Activated naive CD4-positive, alpha-beta T cell treated with anti-CD3 and anti-CD28 coated beads for 36 hours (primary cell): ENCODE measurements at places on chromosomes 2 and 18. TPM values are rescaled to one million over a fixed set of nuclear protein-coding genes. Genes with fewer than 3 reads are reported as not detected.
A peak's percentile ranks its signal among the peaks of the same experiment; 100 is the strongest.

The CRIM1 gene
- 3.3 TPM for total RNA-seq

The C2orf74 gene
- total RNA-seq = 12.6 TPM

GRCh38 chr2:37907501-37908225, 17.4 kb upstream of the RMDN2 start:
- DNase-seq = no peak
- no peaks in the 10 kb centered on the region for H3K4me1 ChIP-seq
- no peaks in the 10 kb centered on the region for H3K36me3 ChIP-seq
- no peak overlapping the region for H3K4me3 ChIP-seq

- no peaks in the 10 kb centered on the region for H3K36me3 ChIP-seq
- H3K27me3 ChIP-seq = no peaks in the 10 kb centered on the region
- H3K4me3 ChIP-seq = peak overlapping the region; percentile 64
- DNase-seq = peak; percentile 72
Measured at GRCh38 chr2:207073801-207074678, 91.7 kb downstream of the KLF7 start.

The ERFE gene
- total RNA-seq = 0.40 TPM

The AMER3 gene
- total RNA-seq = not detected

- peaks cover 4% of the 10 kb centered on the region for H3K4me1 ChIP-seq
- peaks cover 11% of the 10 kb centered on the region for H3K27me3 ChIP-seq
- DNase-seq = no peak
- H3K27ac ChIP-seq = no peak overlapping the region
Measured at GRCh38 chr2:225353579-225354085, 45.9 kb upstream of the NYAP2 start.

DNA sequence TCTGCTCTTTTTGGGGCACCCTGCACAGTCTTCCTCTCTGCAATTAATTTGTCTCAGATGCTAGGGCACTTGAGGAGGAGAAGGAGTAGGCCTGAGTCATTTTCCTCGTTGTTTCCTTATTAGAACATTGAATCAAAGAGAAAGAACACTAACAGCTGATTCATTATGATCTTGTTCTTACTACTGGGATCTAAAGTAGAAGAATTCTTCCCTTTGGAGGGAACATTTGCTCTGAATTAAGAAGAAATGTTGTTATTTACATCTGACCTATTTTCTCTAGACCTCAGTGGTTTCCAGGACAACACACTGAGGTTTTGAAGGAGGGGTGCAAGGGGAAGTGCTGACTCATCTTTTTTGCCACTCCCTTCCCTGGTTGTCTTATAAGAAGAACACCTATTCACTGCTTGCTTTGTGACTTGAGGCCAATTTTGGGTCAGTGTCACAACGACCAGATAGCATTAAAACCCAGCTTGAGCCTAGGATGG, 24.3 kb upstream of the STAT1 start:
- H3K4me3 ChIP-seq = no peak overlapping the region
- H3K27me3 ChIP-seq = no peaks in the 10 kb centered on the region
- H3K4me1 ChIP-seq = peaks cover 35% of the 10 kb centered on the region
- no peak for DNase-seq

GRCh38 chr2:115161081-115161770, 718.8 kb downstream of the DPP10 start:
- H3K27me3 ChIP-seq = peaks cover 31% of the 10 kb centered on the region
- H3K4me3 ChIP-seq = no peak overlapping the region
- H3K36me3 ChIP-seq = peaks cover 3% of the 10 kb centered on the region
- no peak overlapping the region for H3K27ac ChIP-seq

The PROM2 gene
- total RNA-seq = 0.45 TPM

- no peaks in the 10 kb centered on the region for H3K27me3 ChIP-seq
- DNase-seq = no peak
- H3K4me1 ChIP-seq = no peaks in the 10 kb centered on the region
- no peak overlapping the region for H3K4me3 ChIP-seq
- H3K36me3 ChIP-seq = no peaks in the 10 kb centered on the region
Measured at GRCh38 chr2:211367293-211367692, 810.9 kb downstream of the CPS1 start.

The MAT2A gene
- total RNA-seq = 221 TPM

DNA sequence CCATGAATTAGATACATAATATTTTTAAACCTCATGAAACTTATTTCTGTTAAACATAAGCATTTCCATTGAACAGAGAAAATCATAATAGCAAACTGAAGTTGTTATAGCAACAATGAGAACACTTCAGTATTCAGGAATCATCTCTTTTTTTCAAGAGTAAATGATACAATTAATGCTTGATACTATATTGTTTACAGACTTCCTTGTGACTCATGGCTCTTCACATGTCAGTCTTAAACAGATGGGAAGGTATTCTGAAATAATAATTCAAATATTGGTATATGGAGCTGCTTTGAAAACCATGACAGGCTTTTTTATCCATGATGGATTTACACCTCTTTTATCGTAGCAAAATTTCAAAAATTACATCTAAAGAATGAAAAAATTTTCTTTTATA, 226.5 kb upstream of the RBMS1 start:
- H3K4me3 ChIP-seq = no peak overlapping the region
- DNase-seq = no peak
- peaks cover 1% of the 10 kb centered on the region for H3K36me3 ChIP-seq
- H3K4me1 ChIP-seq = no peaks in the 10 kb centered on the region
- H3K27ac ChIP-seq = no peak overlapping the region
- H3K27me3 ChIP-seq = no peaks in the 10 kb centered on the region

DNA sequence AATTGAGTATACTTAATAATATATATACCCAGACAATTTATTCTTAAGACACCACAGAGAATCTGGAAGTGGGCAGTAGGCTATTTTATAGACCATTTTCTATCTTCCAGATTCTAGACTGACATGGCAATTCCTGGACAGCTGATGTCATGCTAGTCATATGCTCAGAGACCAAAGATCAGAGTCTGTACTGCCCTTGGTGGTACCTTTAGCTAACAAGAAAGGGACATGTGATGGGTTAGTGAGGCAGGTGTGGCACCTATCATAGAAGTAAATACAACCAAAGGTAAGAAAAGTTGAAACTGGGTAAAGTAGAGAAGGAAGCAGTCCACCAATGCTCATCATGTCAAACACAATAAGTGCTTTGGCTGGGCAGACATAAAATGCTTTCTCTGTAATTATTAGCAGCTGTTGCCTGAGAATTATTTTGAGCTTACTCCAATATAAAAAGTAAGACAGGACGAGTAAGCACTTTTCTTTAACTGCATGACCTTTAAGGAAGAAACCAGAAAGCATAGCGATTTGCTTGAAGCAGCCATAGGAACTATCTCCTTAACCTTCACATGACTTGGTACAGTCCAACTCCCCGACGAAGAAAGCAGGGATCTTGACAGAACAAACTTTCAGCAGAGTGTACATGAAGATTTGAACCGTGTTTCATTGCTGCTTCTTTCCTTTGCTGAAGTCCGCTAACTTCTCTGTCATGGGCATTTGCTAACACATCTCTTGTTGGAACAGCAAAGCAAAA, 47.1 kb downstream of the SLC40A1 start:
- H3K4me1 ChIP-seq = no peaks in the 10 kb centered on the region
- H3K27me3 ChIP-seq = no peaks in the 10 kb centered on the region
- no peak for DNase-seq

DNA sequence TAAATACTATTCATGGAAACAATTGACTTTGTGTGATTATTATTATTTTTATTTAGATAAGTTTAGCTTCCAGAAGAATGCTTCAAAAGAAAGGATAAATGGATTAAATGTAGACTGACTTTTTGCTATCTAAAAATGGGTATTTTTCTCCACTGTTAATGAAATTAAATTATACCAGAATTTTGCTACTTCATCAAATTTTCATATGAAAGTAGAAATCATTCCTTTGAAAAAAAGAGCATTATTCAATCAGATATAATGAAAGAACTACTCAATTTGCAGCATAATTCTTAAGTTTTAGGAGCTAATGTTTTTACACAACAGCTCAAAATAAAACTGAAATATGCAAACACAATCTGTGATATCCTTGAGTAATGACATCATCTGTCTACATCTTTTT, 1424.6 kb downstream of the DPP10 start:
- H3K4me3 ChIP-seq = no peak overlapping the region
- no peak for DNase-seq
- no peaks in the 10 kb centered on the region for H3K27me3 ChIP-seq
- no peaks in the 10 kb centered on the region for H3K36me3 ChIP-seq
- H3K4me1 ChIP-seq = no peaks in the 10 kb centered on the region

- no peaks in the 10 kb centered on the region for H3K36me3 ChIP-seq
- no peak overlapping the region for H3K4me3 ChIP-seq
- no peaks in the 10 kb centered on the region for H3K27me3 ChIP-seq
- no peak for DNase-seq
- H3K27ac ChIP-seq = no peak overlapping the region
Measured at GRCh38 chr2:220033546-220033945, 406.1 kb downstream of the SLC4A3 start.

The HOXD4 gene
- total RNA-seq = not detected

The SF3B1 gene
- 248 TPM for total RNA-seq

GRCh38 chr2:144801325-144801724, 281.4 kb upstream of the ZEB2 start:
- H3K4me1 ChIP-seq = no peaks in the 10 kb centered on the region
- no peak for DNase-seq
- no peak overlapping the region for H3K27ac ChIP-seq
- H3K36me3 ChIP-seq = no peaks in the 10 kb centered on the region
- H3K27me3 ChIP-seq = no peaks in the 10 kb centered on the region

DNA sequence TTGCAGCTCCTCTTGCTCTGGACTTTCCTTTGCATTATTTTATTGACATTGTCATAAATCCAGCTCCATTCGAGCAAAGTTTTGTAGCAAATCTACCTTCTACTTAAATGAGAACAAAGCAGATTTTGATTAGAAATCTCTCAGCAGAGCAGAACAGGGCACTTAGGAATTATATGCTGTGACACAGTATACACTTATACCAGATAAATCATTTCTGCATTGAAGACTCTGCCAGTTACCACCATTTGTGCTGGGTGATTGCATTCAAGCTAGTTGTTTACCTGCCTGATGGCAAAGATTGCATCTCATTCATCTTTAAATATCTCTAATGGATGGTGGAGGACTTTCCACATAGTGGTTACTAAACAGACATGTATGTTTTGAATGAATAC, 441.7 kb upstream of the HNMT start:
- H3K4me1 ChIP-seq = no peaks in the 10 kb centered on the region
- no peaks in the 10 kb centered on the region for H3K27me3 ChIP-seq
- H3K4me3 ChIP-seq = no peak overlapping the region
- no peak overlapping the region for H3K27ac ChIP-seq
- no peaks in the 10 kb centered on the region for H3K36me3 ChIP-seq

The KCNG2 gene
- not detected for total RNA-seq
